ENCODE measurements at places on chromosomes 7 and 10. TPM values are rescaled to one million over a fixed set of nuclear protein-coding genes. Genes with fewer than 3 reads are reported as not detected.

The POLR3A gene
- total RNA-seq, result 27.5 TPM

The MBL2 gene
- total RNA-seq, result not detected

The MYPN gene
- 0.22 TPM for total RNA-seq

The NSUN6 gene
- 17.3 TPM for total RNA-seq

The ARPC1B gene
- total RNA-seq, result 27.5 TPM

The IDI2 gene
- total RNA-seq, result not detected

The OPN4 gene
- total RNA-seq, result not detected

The NOS3 gene
- 1.1 TPM for total RNA-seq

The BMPER gene
- total RNA-seq, result 0.69 TPM

The ADAM12 gene
- 1.8 TPM for total RNA-seq

The NUTM2D gene
- total RNA-seq, result 9.8 TPM

The MMRN2 gene
- 1.6 TPM for total RNA-seq

The GPR37 gene
- 6.6 TPM for total RNA-seq

The DDX56 gene
- 111 TPM for total RNA-seq

All from progenitor cell of endocrine pancreas (in vitro differentiated cells).